ENCODE measurements at places on chromosomes 3 and 15.

GRCh38 chr3:134477938-134478337 is 7.8 kb downstream of the ANAPC13 start:
- no peak for DNase-seq

GRCh38 chr3:12999147-13000140 is 73.8 kb downstream of the IQSEC1 start:
- DNase-seq: no peak

DNA sequence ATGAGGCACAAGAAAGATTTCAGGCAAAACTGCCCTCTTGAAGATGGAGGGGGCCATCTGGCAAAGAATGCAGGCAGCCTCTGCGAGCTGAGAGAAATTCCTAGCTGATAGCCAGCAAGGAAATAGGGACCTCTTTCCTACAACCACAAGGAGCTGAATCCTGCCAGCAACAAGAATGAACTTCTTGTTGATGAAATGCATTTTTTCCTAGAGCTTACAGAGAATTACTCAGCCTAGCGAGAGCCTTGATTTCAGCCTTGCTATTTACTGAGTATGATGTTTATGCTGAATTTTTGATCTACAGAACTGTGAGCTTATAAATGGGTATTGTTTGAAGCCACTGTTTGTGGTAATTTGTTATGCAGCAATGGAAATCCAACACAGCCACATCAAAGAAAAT is 148.5 kb upstream of the NAALADL2 start:
- no peak for DNase-seq

GRCh38 chr3:188772886-188773285 is 398.9 kb upstream of the TPRG1 start:
- DNase-seq: no peak

- DNase-seq: no peak
Measured at GRCh38 chr3:134527538-134528186, 41.8 kb downstream of the CEP63 start.

GRCh38 chr3:112333002-112333380 is at the start of gene CD200:
Gene CD200, plus strand, starts transcription at chr3:112333156. Its CDS starts 57 bp downstream, at chr3:112333213.
- peak; percentile 45 for DNase-seq

DNA sequence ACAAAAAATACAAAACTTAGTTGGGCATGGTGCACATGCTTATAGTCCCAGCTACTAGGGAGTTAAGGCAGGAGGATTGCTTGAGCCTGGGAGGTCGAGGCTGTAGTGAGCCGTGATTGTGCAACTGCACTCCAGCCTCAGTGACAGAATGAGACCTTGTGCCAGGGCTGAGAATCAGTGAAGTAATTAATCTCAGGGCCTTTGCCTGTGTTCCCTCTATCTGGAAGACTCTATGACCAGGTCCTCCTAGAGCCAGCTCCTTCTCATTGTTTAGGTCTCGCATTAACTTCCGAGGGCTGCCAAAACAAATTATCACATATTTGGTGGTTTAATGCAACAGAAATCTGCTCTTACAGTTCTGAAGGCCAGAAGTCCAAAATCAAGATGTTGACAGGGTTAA is 41.4 kb upstream of the FLNB start:
- DNase-seq: no peak

GRCh38 chr3:134824791-134825190 is 29.7 kb downstream of the EPHB1 start:
- no peak for DNase-seq

- DNase-seq: no peak
Measured at GRCh38 chr3:14411166-14411526, 8.7 kb downstream of the SLC6A6 start.

- DNase-seq: no peak
Measured at GRCh38 chr15:86691091-86691663, 611.5 kb downstream of the AGBL1 start.

DNA sequence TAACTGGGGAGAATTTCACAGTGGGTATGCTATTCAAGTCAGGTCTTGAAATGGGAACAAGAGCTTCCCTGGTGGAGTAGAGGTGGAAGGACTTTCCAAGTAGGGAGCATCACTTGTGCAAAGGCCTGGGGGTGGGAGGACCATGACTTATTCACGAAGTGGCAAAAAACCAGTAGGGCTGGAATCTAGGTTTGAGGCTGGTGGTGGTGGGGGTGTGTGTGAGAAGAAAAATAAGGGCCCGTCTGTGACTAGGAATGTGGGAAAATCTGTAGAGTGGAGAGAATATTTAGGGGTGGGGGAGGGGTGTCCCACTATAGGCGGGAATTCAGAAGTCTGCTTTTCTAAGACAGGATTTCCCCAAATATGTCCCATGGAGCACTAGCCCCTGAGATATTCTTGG is 271.9 kb upstream of the TBL1XR1 start:
- no peak for DNase-seq

GRCh38 chr15:46309914-46310313 is 675.1 kb downstream of the SQOR start:
- DNase-seq: no peak

- no peak for DNase-seq
Measured at GRCh38 chr15:79535536-79535935, 103.4 kb downstream of the MINAR1 start.

DNA sequence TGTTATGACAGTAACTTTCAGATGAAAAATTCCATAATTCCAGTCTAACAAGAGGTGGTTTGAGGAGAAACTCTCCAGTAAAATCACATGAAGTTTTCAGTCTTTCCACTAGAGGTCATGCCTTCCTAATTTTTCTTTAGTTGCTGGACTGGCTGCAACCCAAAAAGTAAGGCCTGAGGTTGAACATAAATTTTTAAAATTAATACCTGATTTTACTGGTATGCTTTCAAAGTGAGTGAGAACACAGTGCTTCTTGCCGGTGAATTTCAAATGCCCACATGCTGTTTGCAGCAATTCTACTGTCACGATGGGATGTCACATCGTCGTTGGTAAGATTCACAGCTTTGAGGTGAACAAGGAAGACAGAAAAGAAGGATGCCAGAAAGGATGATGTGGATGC is 89.0 kb upstream of the FGF12 start:
- DNase-seq: no peak

GRCh38 chr15:32936283-32936918 is 218.6 kb downstream of the GREM1 start:
- no peak for DNase-seq

DNA sequence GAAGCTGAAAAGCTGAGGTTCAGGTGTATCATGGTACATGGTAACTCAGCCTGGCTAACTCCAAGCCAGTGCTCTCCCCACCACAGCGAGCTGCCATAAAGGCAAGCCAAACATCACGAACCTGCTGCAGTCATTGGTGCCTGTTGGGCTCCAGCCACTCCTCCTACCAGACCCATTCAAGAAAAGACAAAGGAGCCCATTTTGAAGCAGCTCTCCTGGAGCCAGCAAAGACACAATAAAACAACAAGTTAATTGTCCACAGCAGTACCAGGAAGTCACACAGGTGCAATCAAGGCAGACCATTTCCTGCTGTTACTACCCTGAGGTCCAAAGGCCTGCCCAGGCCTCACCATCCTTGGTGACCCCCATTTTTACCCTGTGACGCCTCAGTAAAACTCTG is 77.6 kb downstream of the DAPK2 start:
- DNase-seq: no peak

DNA sequence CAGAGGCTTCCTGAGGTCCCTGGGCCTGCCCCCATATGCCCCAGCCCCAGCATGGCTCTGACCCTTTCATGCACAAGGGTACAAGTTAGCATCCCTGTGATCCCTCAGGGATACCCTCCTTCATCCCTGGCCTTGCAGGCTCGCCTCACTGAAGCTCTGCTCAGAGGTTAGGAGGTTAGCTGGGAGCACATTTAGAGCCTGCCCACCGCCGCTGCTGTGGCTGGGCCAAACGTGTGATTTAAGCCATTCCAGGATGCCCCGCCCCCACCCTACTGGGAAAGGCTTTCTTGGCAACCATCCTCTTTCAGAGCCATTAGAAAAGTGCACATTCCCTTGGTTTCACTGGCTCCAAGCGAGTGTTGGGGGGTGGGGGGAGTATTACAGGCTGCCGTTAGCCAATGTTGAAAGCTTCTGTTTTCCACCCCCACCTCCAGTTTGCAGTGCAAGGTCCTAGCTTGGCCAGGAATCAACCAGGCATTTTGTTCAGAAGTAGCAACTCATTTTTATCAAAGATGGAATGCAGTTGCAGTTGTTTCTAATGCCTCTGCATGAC is 6.3 kb upstream of the HES1 start:
- no peak for DNase-seq

DNA sequence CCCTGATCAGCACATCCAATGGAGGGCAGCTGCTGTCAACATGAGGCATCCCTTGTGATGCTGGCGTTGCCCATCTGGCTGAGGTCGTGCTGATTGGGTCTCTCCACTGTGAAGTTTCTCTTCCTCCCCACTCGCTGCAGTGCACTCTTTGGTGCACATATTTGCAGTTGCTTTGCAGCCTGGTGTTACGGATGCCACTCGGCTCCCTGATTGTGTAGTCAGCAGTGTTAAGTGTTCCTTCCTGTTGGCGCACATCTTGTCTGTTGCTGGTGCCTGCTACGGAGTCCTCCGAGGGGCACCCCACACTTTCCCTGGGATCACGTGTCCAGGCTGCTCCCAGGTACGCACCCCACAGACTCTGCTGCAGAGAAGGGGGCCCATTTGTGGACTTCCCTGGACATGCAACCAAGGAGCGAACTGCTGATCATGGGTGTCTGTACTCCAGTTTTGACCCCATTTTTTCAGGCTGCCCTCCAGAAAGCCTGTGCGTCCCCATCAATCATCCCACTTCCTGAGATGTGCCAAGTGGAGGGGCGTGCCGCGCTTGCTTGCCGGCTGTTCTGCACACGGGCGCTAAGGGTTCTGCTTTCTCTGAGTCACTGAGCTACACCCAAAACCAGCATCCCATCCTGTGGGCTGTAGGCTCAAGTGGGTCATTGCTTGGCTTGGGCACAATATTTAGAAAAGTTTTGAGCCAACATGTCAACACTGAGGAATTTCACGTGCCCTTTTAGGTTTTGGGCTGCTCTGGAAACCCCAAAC is 98.6 kb downstream of the FBLN2 start:
- no peak for DNase-seq

- DNase-seq: no peak
Measured at GRCh38 chr15:88805031-88805780, 2.0 kb downstream of the ACAN start.

DNA sequence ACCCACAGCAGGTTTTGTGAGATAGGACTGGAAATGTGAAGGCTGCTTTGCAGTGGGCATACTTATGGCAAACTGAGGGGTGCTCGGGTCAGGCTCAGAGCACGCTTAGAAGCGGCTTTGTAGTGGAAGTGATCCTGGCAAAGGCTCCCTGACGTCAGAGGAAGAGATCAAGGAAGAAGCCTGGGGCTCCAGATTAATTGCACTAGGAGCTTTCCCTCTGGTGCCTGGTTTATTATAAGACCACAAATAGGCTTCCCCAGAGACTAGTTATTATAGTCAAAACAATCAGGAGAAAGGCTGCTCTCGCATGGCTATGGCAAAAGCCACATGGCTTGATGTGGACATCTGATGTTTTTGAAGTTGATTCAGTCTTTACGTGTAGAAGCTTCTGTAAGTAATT is 515.1 kb downstream of the GABRG3 start:
- DNase-seq: no peak

- DNase-seq: no peak
Measured at GRCh38 chr15:57540736-57541135, 51.0 kb upstream of the MYZAP start.

- no peak for DNase-seq
Measured at GRCh38 chr3:109116031-109116430, 1.9 kb downstream of the MORC1 start.

DNA sequence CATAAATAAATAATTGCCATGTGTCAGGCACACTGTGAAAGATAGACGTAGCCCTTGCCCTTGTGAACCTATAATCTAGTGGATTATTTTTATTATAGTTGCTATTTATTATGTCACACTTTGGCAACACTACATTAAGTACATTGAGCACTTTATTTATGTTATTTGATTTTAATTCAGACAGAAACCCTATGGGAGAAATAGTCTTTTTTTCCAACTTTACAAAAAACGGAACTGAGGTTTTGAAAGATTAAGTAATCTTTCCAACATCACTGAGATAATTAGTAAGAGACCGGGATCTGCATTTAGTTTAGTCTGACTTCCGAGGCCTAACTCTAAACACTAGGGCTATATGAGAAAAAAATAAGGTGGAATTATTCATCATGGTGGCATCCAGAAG is 2.8 kb upstream of the FILIP1L start:
- no peak for DNase-seq

GRCh38 chr3:17742880-17743657 is 638 bp upstream of the TBC1D5 start:
- DNase-seq: no peak

GRCh38 chr3:119443179-119443578 is 20.2 kb downstream of the TMEM39A start:
- no peak for DNase-seq

DNA sequence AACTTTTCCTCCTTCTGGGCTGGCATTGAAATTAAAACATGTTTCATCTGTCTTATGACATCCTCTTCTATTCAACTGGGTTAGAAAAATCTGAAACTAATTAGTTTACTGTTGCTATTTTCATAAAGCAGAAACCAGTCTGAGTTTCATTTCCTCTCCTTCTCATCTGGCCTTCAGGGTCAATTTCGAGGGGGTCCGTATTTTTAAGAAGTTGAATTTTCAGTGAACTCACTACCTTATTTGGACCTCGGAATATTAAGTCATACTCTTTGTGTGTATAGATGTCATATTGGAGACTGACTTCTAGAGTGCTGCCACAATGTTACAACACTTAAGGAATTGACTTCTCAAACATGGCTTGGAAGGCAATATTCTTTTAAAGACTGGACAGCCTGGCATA is 485.9 kb downstream of the SQOR start:
- no peak for DNase-seq

DNA sequence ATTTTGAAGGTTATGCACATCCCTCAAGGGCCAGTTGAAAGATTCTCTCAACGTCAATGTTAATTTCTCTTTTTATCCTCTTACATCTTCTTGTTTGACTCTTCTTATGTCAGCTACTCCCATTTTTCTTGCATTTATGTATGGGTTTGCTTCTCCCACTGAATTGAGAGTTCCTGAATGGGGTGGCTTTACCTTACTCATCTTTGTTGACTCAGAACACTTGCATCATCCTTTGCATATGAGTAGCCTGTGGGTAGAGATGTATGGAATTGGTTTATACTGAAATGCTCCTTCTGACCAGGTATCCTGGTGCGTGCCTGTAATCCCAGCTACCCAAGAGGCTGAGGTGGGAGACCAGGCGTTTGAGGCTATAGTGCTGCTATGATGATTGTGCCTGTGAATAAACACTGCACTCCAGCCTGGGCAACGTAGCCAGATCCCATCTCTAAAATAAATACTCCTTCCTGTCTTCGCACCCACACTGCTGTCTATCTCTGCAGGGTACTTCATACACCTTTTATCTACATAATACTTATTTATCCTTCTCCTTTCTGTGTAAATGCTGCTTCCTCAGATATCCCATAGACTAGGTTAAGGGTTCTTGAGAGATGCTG is 123.6 kb upstream of the DPH6 start:
- no peak for DNase-seq

All from activated CD4-positive, alpha-beta T cell treated with anti-CD3 and anti-CD28 coated beads, Interleukin-2, amount 50 U/mL, for 24 hours (primary cell).